Stimulated activated CD8-positive, alpha-beta memory T cell treated with anti-CD3 and anti-CD28 coated beads, Interleukin-4, amount 100 ng/mL, for 24 hours (primary cell): ENCODE measurements at places on chromosomes 7 and 10.

DNA sequence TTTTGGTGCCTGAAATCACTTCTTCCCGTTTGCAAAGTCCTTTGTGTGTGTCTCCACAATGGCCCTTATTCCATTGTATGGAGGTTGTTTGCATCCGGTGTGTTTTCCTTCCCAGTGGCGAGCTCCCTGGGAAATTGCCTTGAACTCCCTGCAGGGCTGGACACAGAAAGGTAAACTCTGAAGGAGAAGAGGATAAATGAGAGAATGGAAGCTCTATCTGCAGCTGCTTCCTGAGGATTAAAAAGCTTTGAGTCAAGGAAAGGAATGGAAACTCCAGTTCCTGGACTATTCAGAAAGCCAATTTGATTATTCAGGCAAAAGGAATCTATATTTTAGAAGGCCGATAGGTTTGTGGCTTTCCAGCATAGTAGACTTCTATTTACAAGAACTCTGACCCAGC lies 4.4 kb upstream of the GRK5 start:
- DNase-seq, result no peak

DNA sequence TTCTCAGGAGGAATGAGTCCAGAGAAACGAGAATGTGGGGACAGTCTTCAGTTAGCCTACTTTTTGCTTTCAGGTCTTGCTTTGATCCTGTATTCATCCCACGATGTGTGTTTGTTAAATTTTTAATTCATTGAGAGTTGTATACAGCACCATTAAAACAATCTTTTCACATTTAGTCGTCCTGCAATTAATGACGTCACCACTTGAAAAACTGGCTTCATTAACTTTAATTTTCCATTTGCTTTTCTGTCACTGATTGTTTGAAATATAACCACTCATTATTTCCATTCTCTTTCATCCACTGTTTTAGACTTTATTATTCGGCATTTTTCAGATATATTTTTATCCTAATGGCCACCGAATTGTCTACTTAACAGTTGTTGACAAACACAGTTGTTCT lies 146.9 kb downstream of the TFEC start:
- no peak for DNase-seq

DNA sequence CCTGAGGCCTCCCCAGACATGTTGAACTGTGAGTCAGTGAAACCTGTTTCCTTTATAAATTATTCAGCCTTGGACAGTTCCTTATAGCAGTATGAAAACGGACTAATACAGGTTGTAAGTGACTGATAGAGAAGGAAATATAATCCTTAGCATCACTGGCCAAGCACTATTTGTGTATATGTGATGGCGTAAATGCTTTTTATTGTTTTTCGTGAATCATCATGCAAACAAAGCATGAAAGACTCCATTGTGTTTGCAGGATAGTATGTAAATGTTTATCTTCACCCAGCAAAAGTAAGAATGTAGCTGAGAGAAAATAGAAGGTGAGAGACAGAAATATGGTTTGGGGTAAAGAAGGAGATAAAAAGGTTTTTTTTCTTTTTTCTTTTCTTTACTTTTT lies 92.5 kb upstream of the LRGUK start:
- DNase-seq, result no peak

DNA sequence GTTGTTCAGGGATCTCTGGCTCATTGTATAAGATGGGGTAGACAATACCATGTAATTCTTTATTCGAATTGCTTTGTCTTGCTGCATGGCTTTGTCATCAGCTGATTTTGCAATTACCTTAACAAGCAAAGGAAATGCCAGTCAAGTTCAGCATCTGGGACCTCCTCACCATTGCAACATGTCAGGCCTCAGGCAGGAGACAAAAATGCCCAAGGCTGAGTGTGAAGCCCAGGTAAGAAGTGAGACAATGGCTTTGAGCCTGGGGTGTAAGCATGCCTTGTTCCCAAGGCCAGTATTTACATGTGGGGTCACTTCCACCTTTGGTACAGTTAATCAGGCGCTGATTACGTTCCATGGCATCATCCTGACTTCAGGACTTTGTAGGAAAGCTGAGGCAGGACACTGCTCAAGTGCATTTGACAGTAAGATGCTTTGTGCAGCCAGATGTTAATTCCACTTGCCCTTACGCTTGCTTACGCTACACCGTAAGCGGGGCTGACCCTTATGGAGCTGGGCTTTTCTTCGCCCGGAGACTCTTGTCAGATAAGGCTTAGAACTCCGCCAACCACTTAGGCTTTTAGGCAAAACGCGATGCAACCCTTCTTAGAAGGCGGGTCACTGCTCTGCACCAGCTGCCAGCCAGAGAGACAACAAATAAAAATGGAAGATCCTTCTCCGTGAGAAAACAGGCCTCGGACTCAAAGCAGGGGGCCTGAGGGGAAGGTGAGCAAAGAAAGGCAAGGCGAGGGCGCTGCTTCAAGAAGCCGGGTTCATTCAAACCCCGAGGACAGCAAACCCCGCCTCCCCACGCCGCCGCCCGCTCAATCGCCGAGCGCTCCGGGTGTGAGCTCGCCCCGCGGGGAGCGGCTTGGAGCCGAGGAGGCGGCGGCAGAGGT lies 1.3 kb upstream of the SP4 start:
- no peak for DNase-seq

- DNase-seq, result no peak
These were observed 12.2 kb downstream of the PDZD8 start for GRCh38 chr10:117363028-117363427.

- no peak for DNase-seq
These were observed 12.1 kb upstream of the SNX13 start for GRCh38 chr7:17952387-17952786.

GRCh38 chr7:2045559-2046405 lies 187.0 kb downstream of the MAD1L1 start:
- no peak for DNase-seq

DNA sequence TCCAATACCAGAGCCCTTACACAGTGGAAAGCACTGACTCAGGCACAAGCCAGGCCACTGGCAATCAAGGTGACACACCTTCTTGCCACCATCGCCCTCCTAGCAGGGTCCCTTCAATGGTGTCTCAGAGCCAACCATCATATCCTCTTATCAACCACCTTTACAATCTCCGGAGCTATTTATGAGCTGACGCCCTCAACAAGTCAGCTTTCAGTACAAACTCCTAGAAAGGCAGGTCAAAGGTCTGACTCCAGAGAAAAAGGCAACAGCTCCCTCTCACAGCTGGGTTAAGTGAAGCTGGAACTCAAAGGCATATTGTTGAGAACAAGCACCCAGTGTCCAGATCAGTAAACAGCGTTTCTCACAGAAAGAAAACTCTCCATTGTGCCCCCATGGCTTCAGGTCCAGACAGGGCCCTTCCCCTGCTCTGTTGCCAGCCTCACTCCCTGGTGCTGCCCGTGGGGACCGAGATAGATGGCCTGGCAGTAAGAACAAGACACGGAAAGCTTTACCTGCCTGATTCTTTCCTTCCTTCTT lies 2.4 kb downstream of the ZNF3 start:
- no peak for DNase-seq

GRCh38 chr10:130175074-130175473 lies 38.9 kb downstream of the GLRX3 start:
- DNase-seq, result no peak

DNA sequence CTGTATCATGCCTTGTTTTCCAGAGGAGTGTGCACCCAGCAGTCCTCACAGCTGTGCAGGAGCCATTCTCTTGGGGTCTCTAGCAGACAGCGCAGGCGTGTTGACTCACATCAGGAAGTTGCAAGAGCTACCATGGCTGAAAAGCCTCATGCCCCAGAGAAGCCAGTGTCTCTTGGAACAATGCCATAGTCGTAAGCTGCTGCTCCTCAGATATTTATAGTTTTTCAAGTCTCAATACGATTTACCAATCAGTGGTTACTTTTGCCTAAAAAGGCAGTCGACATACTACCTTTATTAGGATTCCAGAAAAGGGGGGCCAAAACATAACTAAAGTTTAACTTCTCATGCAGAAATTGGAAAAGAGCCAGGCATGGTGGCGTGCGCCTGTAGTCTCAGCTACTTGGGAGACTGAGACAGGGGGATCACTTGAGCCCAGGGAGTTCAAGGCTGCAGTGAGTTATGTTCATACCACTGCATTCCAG lies 407.7 kb downstream of the PARD3 start:
- no peak for DNase-seq

DNA sequence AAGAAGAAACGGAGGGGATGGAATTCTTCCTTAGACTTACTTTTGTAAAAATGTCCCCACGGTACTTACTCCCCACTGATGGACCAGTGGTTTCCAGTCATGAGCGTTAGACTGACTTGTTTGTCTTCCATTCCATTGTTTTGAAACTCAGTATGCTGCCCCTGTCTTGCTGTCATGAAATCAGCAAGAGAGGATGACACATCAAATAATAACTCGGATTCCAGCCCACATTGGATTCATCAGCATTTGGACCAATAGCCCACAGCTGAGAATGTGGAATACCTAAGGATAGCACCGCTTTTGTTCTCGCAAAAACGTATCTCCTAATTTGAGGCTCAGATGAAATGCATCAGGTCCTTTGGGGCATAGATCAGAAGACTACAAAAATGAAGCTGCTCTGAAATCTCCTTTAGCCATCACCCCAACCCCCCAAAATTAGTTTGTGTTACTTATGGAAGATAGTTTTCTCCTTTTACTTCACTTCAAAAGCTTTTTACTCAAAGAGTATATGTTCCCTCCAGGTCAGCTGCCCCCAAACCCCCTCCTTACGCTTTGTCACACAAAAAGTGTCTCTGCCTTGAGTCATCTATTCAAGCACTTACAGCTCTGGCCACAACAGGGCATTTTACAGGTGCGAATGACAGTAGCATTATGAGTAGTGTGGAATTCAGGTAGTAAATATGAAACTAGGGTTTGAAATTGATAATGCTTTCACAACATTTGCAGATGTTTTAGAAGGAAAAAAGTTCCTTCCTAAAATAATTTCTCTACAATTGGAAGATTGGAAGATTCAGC lies 158.7 kb upstream of the LANCL2 start:
- DNase-seq, result no peak

DNA sequence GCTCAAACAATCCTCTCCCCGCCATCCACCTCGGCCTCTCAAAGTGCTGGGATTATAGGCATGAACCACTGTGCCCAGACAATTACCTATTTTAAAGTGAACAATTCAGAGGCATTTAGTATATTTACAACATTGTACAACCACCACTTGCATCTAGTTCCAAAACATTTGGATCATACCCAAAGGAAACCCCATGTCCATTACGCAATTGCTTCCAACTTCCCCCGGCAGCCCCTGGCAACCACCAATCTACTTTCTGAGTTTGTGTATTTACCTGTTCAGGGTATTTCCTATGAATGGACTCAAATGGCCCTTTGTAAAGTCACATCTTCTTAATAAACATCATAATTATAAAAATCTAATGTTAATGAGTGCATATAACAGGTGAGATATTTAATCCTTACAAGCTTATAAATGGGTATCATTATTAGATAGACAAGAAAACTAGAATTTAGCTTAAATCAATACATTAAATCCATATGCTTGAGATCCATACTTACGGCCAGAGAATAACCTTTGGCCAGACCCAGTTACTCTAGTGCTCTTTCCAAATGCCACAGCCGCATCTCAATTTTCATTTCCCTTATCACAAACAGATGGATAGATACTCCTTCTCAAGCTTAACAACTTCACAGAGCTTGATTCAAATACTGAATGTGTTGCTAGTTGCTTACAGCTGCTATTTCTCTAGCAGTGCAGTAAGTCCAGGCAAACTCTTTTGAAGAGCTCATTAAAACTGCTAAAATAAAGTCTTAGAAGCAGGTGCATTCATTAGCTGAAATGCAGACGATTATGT lies 133.4 kb upstream of the MKLN1 start:
- no peak for DNase-seq

- DNase-seq, result no peak
These were observed 77.8 kb upstream of the PTN start for GRCh38 chr7:137421366-137421765.

DNA sequence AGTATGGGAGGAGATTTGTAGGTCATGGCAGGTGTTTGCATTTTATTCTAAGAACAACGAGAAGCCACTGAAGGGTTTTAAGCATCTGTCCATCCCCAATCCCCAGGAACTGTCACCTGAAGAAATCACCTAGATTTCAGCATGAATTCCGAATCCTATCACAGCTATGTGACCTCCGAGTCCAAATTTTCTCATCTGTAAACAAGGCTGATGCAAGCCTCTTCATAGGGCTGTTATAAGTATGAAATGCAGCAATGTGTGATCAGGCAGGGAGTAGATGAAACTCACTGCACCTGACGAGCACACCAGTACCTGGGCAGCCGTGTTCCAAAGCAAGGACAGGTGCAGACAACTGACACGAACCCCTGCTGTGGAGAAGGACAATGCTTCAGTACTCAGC lies 14.0 kb downstream of the HABP2 start:
- DNase-seq, result no peak

DNA sequence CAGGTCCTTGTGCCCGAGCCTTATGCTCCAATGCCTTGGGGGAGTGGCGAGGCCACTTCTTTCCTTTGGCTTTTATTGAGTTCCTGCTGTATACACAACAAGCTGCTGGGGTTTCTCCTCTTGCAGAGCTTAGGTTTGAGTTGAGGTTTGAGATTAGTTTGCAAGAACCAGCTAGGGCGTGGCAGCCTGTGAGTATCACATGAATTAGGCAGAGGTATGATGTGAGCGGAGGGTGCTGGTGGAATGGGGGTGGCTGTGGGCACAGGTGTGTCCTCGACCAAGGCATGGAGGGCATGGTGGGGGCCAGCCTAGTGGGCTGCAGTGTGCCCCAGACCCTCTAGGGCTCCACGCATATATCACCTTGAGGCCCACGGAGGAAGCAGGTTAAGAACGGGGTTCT lies 123.3 kb downstream of the DOCK1 start:
- no peak for DNase-seq

- DNase-seq, result no peak
These were observed 14.2 kb upstream of the BMPR1A start for GRCh38 chr10:86742230-86742629.

GRCh38 chr10:110535958-110536891 lies 31.3 kb upstream of the SMC3 start:
- peak; percentile 68 for DNase-seq

DNA sequence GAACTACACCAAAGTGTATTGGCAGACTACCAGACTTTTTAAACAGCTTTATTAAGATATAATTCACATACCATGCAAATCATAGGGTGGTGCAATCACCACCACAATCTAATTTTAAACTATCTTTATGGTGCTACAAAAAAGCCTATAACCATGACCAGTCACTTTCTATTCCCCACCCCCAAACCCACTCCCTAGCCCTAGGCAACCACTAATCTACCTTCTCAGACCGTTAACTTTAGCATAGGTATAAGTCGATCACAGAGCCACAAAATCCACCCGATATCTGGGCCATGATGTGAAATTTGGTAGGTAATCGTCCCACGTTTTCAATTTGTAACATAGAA lies 536 bp upstream of the POM121 start:
- no peak for DNase-seq

DNA sequence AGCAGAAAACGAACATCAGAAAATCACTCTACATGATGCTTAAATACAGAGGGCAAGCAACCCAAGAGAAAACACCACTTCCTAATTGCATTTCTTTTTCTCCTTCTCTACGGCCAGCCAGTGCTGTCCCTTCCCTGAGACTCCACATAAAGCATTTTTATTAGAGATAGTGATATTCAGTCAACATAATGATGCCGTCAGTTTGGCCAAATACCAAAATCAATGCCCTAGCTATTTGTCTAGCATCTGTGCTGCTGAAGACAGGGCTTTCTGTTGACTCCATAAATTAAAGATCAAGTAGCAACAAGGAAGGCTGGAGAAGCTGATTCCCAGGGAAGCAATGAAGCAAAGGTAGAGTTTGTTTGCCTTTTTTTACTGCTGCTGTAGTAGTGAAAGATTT lies 1024.9 kb downstream of the REEP3 start:
- DNase-seq, result no peak
